ENCODE measurements at places on chromosomes 12 and 14.

DNA sequence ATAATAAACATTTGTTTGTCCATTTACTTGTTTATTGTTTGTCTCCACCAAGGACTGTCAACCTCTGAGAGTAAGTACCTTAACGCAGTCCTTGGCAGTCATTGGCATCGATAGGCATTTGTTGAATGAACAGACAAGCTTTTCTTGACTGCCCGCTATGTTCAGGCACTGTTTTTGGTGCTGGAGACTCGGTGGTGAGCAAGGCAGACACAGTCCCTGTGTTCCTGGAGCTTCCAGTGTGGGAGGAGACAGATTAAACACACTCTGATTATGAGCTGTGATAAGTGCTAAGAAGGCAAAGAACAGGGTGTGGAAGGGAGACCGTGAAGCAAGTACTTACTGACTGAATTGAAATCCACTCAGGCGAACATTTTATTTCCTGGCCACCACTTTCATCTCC is 1.2 kb downstream of the ATP6V0A2 start:
- peak; percentile 21 for DNase-seq

DNA sequence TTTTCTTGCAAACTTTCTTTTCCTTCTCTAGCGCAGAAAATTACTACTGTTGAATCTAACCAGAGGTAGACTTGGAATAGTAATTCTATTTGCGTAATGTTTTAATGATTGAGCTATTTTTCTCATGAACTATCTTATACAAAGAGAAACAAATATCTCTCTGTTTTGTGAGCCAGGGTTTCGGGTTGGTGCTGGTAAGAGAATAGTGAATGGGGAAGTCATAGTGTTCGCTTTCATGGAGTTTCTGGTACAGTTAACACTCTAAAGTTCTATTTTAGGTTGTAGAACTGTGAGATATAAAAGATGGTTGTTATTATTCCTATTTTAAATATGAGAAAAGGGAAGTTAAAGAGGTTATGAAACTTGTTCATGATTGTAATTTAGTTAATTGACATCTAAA is 6.6 kb downstream of the CLEC1B start:
- no peak for DNase-seq

GRCh38 chr14:24944800-24945199 is 105.1 kb downstream of the STXBP6 start:
- no peak for DNase-seq

GRCh38 chr12:86663716-86664115 is 407.5 kb upstream of the MGAT4C start:
- DNase-seq, result peak; percentile 9

DNA sequence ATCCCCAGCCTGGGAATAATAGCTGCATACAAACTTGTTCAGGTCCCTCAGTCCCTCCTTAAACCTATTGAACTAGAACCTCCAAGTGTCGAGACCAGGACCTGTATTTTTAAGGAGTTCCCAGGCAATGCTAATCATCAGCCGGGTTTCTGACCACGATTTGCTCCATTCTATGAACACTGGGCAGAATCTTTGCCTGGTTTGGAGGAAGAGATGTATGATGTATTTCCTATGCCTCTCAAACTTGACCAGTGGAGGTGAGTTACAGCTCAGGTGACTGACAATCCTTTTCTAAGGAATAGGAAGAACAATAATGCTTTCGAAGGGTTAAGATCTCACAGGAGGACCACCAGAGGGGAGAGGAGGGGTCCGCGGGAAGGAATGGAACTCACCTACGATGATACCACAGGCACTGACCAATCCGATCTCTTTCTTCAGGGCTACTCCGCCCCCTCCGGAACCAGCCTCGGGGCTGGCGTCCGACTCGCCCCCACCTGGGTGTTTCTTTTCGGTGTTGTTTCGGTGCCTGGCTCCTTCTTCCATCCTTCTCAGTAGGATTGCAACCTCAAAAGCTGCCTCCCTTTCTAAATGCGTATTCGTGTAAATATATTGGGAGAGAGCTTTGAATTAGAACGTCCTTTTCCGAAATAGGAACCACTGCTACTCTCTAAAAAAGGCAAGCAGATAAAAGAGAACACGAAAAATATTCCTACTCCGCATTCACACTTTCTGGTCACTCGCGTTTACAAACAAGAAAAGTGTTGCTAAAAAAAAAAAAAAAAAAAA is 895 bp downstream of the SLC7A8 start:
- DNase-seq, result no peak

DNA sequence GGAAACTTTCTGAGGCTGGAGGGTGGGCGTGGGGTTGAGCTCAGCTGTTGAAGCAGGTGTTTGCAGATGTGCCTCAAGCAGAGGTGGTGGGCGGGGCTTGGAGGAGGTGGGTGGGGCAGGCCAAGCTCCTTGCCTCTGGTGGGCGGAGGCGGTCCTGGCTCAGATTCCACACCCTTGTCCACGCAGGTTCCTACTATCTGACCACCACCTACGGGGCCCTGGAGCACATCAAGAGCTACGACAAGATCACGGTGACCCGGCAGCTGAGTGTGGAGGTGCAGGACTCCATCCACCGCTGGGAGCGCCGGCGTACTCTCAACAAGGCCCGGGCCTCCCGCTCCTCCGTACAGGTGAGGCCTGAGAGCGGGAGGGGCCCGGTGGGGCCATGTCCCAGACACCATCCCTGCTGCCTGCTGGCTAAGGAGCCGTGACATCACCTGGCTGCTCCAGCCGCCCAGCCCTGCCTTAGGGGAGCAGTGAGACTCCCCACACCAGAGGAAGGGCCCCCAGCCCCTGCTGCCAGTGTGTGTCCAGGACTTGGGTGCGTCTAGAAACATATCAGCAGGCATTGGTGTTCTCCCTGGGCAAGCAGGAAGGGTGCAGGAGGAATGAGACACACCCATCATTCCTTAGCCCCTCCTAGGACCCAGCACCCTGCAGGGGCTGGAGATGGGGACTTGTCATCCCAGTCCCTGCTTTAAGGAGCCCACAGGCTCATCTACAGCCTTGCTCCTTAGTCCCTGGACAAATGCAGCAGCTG is 63.4 kb downstream of the LGMN start:
- DNase-seq, result no peak

GRCh38 chr12:1978078-1978862 is 26.0 kb downstream of the DCP1B start:
- peak; percentile 59 for DNase-seq

DNA sequence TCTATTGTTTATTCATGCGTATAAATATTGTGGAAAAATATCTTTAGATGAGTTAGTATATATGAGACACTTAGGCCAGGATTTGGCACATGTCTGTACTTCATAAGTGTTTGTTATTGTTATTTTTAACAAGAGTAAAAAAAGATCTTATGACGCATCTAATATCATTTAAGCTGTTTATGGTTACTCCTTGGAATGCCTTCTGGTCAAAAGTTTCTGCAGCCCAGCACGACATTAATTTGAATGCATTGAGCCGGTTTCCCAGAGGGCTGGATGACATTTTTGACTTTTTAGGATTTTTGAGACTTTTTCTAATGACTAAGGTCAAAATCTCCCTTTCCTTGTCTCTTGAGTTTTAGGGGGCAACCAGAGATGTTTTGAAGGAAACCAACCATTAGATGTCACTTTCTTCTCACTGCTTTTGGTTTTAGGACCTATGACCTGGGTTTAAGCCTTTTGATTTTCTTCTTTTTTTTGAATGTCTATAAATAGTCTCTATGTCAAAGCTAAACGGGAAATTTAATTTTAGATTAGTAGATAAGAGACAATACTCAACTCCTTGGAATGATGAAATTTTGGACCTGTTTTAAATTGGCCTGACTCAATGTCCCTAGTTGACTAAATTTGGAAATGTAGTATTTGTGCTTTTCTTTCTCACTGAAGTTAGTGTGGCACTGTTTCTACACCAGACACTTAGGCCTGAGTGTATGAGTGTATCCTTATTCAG is 215.5 kb downstream of the AEBP2 start:
- DNase-seq, result peak; percentile 46
